ENCODE measurements at places on chromosomes 3 and 15.
A peak's percentile ranks its signal among the peaks of the same experiment; 100 is the strongest.

- DNase-seq = no peak
Observed at GRCh38 chr3:53956586-53956985, 64.9 kb upstream of the SELENOK start.

DNA sequence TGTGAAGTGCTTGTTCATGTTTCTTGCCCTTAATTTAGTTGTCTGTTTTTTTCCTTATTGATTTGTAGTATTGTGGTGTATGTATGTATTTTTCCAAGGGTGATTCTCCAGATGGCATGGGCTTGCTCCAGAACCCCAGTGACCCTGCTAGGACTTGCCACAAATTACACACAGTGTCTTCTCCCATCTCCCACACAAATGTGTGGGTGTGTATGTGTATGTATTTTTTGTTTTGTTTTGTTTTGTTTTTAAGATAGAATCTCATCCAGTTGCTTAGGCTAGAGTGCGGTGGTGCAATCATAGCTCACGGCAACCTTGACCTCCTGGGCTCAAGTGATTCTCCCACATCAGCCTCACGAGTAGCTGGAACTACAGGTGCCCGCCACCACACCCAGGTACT, 36.2 kb upstream of the ARID3B start:
- DNase-seq = no peak

GRCh38 chr3:53888232-53888631, 3.4 kb downstream of the SELENOK start:
- no peak for DNase-seq

DNA sequence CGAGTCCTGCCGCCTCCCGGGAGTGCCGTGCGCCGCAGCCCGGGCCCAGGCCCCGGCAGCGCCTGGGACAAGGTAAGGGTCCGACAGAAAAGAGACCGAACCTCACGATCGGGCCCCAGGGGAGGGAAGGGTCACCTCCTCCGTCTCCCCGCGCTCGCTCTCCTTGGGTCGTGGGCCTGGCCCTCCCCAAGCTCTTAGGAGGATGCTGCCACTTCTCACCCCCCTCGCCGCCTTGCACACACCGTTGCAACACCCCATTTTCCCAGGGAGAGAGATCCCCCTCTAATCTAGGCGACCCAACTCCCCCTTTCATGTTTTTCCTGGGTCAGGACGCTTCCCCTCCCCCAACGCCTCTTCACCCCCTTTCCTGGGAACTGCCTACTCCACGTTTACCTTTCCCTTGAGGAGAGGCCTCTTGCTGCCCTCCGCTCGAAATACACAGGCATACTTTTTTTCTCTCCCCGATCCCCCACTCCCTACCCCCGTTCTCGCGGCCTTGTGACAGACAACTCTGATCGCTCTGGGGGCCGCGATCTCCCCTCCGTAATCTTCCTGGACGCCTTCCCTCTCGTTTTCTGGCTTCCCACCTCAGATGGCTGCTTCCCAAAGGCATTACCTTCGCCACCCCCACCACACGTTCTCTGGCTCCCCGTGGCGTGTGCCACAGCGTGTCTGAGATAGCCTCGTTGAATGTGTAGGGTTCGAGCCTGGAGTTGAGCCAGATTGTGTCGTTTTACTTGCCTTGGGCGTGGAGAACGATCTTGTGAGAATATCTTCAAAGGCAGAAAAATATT, 688 bp downstream of the SETD5 start:
- peak; percentile 9 for DNase-seq

DNA sequence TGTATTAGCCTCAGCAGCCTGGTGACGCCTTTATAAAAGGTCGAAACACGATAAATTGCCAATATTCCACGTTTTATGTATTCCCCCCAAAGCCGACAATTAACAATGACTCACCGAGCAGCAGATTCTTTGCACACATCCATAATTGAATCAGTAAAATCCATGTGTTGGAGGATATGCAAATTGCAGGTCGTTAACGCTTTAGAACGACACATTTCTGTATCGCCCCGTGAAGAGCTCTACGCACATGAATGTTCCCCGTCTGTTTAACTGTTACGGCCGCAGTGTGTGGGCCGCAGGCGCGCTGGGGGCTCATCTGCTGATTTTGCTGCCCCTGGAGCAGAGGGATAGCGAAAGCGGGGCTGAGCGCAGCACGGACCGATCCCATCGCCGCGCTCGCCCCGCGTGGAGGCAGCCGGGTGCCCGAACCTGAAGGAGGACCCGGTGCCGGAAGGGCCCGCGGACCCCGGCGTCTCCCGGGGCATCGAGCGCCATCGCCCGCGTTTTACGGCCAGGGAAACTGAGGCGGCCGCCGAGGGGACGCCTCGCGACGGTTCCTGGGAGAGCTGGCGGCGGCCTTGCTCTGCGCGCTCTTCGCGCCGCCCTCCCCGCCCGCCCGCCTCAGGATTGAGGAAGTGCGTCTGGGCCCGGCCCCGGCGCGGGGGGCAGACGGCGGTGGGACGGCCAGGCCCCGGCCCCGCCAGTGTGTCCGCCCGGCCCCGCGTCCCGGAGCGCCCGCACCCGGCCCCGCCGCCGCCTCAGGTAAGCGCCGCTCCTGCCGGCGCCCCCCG, at the start of gene LRRK1:
TSS of gene LRRK1 (plus strand) at position 668 of the 791 bp plus-strand sequence. CDS start 5,276 bp downstream, outside the sequence.
- no peak for DNase-seq

DNA sequence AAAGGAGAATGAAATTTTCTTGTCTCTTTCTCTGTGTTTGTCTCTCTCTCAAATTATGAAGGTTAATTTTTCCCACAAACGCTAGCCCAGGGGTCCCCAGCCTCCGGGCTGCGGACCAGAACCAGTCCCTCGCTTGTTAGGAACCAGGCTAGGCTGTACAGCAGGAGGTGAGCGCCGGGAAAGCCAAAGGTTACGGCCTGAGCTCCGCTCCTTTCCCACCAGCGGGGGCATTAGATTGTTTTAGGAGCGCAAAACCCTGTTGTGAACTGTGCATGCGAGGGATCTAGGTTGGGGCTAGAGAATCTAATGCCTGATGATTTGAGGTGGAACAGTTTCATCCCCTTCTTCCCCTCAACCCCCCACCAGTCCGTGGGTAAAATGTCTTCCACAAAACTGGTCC, 74.7 kb upstream of the ZNF385D start:
- no peak for DNase-seq

GRCh38 chr3:153087595-153088566, 74.1 kb upstream of the RAP2B start:
- no peak for DNase-seq

GRCh38 chr3:57283334-57283733, 9.2 kb downstream of the ASB14 start:
- no peak for DNase-seq

DNA sequence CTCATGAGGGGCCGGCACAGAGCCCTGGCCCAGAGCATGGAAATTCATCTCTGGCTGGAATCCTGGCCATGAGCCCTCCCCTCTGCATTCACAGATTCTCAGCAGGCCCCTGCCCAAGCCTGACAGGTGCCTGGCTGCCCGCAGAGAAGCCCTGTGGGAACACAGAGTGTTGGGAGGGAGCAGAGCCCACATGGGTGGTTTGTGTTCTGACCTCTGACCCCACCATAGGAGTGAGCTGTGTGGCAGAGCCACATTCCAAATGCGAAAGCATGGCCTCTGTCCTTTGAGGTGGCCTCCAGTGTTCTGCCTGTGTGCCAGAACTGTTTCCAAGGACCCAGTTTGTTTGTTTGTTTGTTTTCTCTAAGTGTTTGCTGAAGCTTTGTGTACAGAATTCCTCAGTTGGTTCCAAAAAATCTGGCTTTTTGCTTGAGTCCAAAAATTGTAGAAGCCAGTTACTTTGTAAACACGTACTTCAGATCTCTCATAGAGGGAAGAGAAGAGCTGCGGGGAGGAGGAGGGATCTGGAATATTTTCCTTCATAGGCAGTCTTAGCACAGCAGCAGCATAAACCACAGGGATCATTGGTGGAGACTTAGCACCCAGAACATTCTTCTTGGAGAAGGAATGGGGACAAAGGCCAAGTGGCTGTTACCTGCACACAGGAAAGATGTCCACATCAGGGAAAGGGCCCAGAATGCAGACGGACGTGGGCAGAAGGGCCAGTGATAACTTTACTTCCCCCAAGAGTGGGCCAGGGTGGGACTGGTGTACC, 36.0 kb downstream of the GRAMD2A start:
- DNase-seq = no peak
